ENCODE measurements at places on chromosomes 12 and 14.

DNA sequence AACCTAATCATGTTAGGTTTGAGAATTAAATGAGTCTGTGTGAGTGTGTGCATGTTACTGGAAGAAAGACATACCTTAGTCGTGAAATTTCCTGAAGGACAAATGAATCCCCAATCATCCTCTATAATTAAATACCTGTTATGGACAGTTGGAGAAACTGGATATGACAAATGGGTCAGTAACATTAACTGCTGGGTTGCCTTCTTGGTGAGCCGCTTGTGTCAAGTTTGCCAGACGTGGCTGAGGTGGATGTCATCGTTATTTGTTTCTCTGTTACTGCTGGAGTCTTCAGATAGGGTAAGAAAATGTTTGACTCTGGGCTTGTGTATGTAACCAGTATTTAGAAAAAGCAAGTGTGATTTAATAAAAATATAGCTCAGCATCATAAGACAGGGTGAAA, 131.6 kb downstream of the CAND1 start:
- no peak for DNase-seq

- no peak for DNase-seq
Observed at GRCh38 chr14:71336489-71337192, 429.4 kb downstream of the PCNX1 start.

DNA sequence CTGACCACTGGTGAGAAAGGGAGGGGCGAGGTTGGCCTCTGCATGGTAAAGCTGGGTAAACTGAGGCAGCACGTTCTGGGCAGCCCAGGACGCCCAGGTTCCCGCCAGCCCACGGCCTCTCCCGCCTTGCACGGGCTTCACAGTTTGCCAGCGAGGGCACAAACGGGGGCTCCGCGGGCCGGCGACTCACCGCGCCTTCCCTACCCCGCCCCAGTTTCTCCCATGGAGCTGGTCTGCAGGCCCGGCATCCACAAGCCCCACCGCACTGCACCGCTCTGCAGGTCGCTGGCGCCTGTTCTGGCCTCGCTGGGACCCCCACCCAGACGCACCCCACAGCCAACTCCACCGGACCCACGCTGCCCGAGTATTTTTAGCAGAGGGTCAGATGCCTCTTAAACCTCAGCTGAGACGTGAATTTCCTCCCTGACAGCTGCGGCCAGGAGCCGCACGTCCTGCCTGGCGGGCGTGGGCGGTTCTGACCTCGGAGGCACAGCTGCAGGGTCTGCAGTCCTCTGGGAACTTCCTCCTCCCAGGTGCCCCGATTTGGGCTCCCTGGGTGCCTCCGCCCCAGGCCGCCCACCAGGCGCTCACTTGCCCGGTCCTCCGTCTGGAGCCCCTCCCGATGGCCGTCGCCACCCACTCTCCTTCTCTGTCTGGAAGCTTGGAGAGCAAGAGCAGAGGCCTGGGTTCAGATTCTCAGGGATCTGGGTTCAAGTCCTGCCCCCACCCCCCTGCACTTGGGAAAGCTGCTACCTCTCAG, 29.5 kb upstream of the INF2 start:
- DNase-seq: no peak

- DNase-seq: no peak
Observed at GRCh38 chr12:5010151-5010550, 33.5 kb upstream of the KCNA5 start.

DNA sequence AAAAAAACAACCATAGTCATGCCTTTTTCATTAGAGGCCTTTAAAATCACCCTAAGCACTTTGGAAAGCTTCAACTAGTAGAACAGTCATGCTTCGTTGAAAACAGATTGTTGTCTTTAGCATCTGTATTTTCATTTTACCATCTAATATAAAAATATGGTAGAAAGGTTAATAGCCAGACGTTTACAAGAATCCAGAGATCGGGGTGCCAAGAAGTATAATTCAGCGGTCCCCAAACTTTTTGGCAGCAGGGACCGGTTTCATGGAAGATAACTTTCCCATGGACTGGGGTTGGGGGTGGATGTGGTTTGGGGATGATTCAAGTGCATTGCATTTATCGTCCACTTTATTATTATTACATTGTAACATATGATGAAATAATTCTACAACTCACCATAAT, 138.4 kb downstream of the GLT1D1 start:
- no peak for DNase-seq

GRCh38 chr12:111222027-111222414, 146.9 kb downstream of the PHETA1 start:
- DNase-seq: no peak

DNA sequence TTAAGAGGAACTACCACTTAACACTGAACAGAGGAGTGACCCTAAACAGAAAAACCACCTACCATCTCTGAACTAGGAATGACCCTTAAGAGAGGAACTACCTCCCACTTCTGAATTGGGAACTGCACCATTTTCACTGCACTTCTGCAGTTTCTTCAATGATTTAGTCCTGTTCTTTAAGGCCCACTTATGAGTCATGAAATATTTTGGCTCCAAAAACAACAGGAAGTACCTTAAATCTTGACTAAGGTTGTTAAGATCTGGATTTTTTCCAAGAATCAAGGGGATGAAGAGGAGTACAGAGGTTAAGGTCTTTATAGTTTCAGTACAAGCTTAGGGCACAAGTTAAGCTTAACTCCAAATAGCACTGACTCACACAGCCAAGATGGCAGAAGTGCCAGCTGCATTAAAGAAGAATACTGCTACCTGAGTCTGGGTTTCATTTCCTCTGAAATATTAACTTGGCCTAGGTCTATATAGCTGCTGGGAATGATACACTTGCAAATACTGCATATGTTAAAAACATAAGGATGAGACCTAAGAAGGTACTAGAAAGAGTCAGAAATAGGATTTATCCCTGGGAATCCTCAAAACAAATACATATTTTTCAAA, 4.2 kb downstream of the NPC2 start:
- DNase-seq: no peak

DNA sequence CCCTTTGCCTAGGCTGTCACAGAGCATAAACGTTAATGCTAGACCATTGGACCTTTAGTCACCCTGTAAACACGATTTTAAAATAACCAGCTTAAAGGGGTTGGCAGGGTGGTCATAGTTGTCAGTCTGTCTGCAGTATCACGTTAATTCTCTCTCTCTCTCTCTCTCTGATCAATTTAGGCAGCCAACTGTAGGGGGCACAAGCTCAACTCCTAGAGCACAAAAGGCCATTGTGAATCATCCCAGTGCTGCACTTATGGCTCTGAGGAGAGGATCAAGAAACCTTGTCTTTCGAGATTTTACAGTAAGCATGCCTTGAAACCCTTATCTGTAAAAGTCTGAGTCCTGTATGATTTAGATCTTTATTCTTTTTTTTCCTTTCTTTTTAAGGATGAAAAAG, 97.1 kb downstream of the SCAF11 start:
- DNase-seq: no peak

DNA sequence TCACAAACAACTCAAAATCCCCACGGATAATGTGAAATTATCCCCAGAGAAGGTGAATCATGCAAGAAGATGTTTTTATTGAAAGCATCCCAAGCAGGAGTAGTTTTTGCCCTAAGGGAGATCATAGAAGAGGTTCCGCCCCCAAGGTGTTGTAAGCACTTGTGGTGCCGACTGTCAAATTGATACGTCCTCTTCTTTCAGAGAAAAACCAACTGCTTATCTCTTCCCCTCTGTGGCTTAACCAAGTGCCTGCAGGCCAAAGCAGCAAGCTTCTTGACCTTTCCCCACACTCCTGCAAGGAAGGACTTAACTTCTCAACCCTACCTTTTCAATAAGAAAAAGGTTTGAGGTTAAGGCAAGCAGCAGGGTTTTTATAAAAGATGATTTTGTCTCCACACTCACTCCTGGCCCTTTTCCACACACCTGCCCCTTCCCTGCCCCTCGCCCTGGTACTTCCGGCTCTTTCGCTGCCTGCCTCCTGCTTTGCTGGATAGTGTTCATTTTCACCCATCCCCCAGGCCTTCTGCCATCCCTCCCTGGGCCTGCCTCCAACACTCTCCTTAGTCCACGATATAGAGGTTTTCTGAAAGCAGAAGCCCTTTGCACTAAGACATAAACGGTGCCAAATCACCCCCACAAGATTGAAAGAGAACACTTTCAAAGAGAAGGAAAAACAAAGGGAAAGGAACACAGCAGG, 114.5 kb downstream of the EGLN3 start:
- DNase-seq: no peak

DNA sequence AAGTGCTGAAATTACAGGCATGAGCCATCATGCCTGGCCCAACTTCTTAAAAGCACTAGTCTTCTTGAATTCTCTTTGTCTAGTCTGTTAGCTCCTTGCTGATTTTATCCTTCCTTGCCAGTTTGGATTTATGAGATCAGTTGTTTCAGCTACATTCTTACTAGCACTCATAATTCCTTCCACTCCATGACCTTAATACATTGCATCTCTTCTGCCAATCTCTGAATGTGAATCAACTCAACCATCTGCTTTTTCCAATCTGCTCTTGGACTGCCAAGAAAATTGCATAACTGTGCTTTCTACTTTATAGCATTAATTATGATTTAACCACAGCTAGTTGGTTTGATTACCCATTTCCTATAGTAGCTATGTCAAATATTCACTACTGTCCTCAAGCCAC, 14.9 kb upstream of the HEATR5A start:
- DNase-seq: no peak

- no peak for DNase-seq
Observed at GRCh38 chr12:76241371-76241770, 106.8 kb downstream of the BBS10 start.

DNA sequence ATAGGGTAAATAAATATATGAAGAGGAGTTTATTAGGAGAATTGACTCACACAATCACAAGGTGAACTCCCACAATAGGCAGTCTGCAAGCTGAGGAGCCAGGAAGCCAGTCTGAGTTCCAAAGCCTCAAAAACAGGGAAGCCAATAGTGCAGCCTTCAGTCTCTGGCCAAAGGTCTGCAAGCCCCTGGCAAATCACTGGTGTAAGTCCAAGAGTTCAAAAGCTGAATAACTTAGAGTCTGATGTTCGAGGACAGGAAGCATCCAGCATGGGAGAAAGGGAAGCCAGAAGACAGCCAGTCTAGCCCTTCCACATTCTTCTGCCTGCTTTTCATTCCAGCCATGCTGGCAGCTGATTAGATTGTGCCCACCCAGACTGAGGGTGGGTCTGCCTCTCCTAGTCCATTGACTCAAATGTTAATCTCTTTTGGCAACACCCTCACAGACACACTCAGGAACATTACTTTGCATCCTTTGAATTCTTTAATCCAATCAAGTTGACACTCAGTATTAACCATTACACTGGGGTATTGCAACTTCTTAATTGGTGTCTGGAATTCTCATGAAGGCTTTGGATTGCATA, 736.5 kb upstream of the LMO3 start:
- DNase-seq: no peak

DNA sequence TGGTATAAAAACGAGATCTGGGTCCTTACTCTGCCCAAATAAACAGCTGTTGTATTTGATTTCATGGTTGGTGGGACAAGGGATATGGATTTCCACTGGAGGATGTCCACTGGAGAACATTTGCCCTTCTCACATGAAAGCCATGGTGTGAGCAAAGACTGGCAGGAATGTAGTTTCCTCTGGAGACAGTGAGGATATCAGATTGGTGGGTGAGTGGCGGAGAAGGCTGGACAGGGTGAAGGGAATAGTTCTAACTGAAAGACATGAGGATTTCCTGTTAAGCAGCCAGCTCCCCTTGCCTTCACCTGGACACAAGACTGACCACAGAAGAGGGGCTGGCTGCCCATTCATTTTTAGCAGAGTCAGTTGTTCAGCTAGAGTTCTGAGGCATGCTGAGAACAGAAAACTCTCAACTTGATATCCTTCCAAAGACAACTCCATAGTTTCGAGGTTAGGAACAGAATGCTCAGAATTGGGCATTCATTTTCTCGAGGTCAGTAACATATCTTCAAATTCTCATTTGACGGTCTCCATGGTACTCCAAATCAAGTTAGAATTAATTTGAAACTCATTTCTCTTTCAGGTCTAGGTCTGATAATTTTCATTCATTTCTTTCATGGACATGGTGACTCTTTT, 365.7 kb downstream of the LRIG3 start:
- DNase-seq: no peak

Data from hematopoietic multipotent progenitor cell treated with erythropoietin and hydrocortisone succinate and interleukin-3 and kit ligand, for 17 days (in vitro differentiated cells).